Myocyte (in vitro differentiated cells): ENCODE measurements at places on chromosomes 5 and 9. TPM values are rescaled to one million over a fixed set of nuclear protein-coding genes. Genes with fewer than 3 reads are reported as not detected.

- no peak for DNase-seq
These were observed 56.6 kb downstream of the HSD17B3 start for GRCh38 chr9:96245399-96245798.

The TXNDC8 gene
- total RNA-seq = not detected in 2 replicates

- peak; percentile 12 for DNase-seq
These were observed 33.7 kb downstream of the LHX2 start for GRCh38 chr9:124045076-124045829.

DNA sequence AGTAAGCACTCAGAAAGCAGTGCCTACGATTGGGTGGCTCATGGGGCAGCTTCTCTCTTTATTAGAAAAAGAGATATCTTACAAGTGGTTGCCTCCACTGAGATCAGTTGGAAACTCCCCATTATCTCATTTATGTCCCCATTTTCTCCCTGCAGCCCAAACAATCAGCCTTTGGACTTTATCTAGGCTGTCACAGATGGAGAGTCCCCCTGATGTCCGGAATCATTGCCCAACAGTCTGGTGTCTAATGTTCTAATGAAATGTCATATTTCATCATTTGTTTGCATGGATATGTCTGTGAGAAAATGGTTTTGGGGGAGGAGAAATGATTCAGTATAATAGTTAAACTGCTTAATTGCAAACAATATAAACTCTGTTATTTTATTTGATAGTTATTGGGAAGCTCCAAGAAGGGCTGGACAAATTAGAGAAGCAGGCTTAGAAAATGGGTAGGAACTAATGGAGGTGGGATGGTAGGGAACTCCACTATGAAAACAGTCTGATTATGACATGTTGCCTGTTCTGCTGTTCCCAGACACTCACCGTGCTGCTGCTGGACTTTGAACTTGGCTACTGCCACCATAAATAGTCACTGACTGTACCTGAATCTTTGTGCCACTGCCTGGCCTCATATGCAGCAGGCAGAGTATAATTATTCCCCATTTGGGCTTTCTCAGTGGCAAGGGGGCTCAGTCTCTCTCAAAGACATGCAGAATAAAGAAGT is 38.3 kb upstream of the SMAD5 start:
- no peak for DNase-seq

DNA sequence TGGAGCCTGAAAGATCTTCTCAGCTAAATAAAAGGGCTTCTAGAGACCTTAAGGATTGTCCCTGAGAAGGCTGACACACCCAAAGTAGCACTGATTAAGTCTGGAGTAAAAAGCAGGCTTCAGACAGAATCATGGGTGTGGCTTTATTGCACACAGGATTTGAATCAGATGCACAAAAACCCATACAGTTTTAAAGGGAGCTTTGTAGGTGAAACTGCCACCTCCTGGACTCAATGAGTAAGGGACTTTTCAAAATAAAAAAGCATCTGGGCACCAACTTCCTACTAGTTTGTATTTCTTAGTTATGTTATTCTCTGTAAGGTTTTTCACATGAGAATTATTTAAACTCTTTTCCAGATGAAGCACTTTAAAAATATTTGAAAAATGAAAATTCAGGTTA is 129.4 kb downstream of the EDIL3 start:
- peak; percentile 37 for DNase-seq

- peak; percentile 39 for DNase-seq
These were observed 9.7 kb upstream of the CHD1 start for GRCh38 chr5:98938464-98938863.

The ARHGAP26 gene
- 2.4 and 2.8 TPM in 2 replicates for total RNA-seq

DNA sequence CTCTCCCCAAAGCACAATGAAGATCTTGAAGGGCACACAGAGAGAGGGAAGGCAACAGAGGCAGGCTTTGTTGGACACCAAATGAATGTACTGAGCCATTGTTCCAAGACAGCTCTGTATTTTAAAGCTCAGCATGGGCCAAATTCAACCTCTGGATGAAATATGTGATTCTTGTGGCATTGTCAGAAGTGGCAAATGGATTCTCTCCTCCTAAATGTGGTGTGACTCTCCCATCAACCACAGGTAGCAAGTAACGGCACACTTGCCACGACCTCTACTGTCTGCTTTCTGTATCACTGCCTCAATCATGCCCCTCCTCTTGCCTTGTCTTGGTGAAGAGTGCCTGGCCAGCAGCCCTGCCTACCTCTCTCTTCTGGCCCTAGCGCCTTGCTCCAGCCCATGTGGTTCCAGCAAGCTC is 6.1 kb upstream of the MOB3B start:
- DNase-seq = no peak

DNA sequence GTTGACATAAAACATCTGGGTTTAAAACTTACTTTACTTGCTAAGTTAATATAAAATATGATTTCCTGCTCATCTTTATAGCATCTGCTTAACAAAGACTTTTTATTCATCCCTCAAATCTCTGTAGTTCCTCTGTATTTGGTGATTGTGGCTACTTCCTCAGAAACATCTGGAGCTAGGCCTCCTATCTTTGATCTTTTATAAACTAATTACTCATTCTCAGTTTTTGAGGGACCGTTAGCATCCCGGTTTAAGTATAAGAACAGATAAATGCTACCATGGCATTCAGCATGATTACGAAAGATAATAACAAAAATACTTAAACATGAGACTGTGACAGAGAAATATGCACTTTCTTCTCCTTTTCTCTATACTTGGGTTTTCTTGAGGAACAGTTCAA is 85.3 kb downstream of the SLC38A9 start:
- no peak for DNase-seq

GRCh38 chr5:135458921-135459331 is 6.8 kb upstream of the TIFAB start:
- no peak for DNase-seq

GRCh38 chr9:35152926-35153325 is 8.9 kb upstream of the UNC13B start:
- no peak for DNase-seq

DNA sequence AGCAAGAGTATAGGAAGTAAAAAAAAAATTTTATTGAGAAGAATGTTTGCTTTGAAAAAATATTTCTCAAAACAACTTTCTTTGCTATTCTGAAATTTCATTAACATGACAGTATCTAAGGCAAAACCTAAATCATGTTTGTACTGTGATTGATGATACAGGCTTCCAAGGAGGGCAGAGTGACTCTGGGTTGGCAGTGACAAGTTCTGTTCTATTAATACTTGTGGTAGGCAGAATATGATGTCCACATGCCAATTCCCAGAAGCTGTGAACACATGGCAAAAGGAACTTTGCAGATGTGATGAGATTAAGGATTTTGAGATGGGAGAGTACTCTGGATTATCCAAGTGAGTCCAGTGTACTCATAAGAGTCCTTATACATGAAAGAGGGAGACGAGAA is 16.6 kb downstream of the CCDC125 start:
- DNase-seq = peak; percentile 47

- DNase-seq = no peak
These were observed 257.6 kb upstream of the ADAMTSL1 start for GRCh38 chr9:18216376-18216775.

DNA sequence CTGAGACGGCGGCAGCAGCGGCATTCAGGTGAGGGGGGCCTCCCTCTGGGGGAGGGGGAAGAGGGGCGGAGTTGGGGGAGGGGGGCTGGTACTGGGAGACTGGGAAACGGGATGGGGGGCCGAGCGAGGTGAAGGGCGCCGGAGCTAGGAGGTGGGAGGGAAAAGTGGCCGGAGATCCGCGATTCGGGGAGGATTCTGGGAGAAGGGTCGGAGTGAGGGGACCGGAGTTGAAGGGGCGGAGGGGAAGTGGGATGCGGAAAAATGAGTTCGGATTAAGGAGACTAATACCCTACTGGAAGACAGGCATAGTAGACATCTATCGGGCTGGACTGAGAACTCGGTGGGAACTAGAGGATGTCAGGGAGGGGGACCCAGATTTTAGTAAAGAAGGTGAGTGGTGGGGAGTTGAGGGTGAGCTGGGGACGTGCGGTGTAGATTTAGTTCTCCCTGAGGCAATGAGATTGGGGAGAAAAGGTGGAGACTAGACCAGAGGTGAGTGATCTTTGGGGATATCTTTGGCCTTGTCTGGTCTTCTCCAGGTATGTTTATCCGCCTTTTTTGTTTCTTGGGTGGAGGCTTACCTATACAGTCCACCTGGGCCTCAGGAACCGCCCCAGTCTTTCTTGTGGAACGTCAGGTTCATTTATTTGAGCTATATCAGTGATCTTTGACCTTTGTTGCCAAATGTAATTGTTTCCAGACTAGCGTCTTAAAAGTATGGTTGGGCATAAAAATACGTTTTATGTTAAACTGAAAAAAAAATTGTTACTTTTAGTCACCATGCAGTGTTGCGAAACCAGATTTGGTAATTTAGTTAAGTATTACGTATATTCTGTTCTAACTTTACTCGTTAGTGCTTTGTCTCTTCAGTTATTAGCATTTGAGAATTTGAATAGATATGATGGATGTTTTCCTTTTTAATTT is 632 bp downstream of the UBAP1 start:
- DNase-seq = no peak

The SCGB3A1 gene
- not detected in 2 replicates for total RNA-seq

The CD274 gene
- 0.78 and 0.94 TPM in 2 replicates for total RNA-seq

DNA sequence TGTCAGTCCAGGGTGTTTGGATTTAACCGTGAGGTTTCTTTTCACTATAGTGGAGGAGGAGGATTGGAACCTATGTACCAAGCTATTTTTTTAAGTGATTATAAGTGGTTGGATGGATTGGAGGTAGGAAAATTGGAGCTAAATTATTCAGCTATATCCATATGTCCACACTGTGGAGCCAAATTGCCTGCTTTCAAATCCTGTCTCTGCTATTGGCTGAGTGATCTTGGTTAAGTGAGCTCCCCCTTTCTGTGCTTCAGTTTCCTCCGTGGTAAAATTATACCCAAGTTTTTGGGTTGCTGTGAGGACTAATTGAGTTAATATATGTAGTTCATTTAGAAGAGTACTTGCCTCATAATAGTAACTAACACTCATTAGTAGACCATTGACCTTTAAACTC is 2.5 kb downstream of the CENPP start:
- peak; percentile 60 for DNase-seq

GRCh38 chr9:8715788-8716187 is 916.2 kb upstream of the DMAC1 start:
- no peak for DNase-seq

DNA sequence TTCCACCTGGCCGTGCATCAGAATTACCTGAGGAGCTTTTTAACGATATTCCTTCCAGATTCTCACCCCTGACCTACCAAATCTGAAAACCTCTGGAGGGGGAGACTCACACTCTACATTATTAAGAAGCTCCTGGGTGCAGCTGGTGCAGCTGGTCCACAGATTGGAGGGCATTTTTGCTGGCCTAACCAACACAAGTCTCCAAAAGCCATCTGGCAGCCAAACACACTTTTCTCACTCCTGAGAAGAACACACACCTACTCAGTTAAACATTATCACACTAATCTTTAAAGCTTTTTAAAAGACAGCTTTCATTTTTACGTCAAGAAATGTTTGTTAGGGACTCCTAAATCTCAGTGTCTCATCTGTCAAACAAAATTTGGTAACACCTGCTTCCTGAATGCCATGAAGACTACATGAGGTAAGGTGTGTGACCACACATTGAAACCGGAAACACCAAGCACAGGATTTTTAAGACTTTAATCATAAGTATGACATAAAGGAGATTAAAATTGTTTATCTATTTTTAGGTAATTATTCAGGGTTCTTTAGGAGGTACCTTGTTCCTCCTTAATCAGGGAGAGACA is 14.2 kb upstream of the PTPN3 start:
- no peak for DNase-seq

The DND1 gene
- 0.52 and 1.0 TPM in 2 replicates for total RNA-seq

DNA sequence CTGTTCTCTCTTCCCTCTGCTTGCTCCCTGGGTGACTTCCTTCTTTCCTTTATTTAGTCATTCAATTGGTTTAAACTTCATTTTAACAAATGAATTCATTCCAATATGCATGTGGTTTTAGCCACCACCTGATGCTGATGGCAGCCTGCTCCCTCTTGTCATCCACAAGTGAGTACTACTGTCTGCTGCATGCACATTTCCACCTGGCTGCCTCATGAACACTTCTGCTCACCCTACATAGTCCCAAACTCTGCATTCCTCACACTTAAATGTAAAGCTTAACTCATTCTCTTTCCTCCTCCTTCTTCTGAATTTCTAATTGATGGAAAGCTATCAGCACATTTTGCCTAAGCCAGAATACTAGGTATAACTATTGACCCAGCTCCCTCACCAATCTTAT is 184.7 kb upstream of the ZNF462 start:
- DNase-seq = no peak

GRCh38 chr5:56346741-56347535 is 113.8 kb upstream of the ANKRD55 start:
- peak; percentile 65 for DNase-seq

The PCDHGA8 gene
- total RNA-seq = 1.6 and 2.2 TPM in 2 replicates

The INSL4 gene
- total RNA-seq = not detected in 2 replicates
